Activated T-helper 1 cell treated with Interleukin-2 at 50 U/mL for 16 hours (primary cell): ENCODE measurements at places on chromosomes 4 and X.

DNA sequence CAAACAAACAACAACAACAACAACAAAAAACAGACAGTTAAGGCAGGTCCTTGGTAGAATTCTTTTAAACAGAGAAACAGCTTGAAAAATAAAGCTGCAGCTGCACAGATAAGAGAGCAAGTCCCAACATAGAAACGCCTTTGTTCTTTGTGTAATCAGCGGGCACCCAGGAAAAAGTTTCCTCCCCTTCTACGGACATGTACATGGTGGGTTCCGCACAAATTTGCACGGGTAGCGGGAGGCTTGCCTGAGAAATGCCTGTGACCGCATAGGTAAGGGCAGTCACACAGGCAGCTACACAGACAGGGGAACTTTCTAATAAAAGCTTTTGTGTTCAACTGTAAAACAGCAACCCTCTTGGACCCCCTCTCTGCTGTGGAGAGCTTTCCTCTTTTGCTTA, 25.7 kb upstream of the CT47A1 start:
- no peak for DNase-seq

- no peak for DNase-seq
Observed at GRCh38 chr4:41305476-41305875, 48.7 kb downstream of the UCHL1 start.

- DNase-seq: no peak
Observed at GRCh38 chrX:134542485-134542884, 82.5 kb downstream of the HPRT1 start.

- DNase-seq: no peak
Observed at GRCh38 chr4:177282284-177282835, 27.3 kb upstream of the NEIL3 start.
